ENCODE measurements at places on chromosomes 2 and 18.

GRCh38 chr18:66682855-66683322 lies 79.0 kb upstream of the CDH19 start:
- no peak for DNase-seq

GRCh38 chr2:40823478-40823877 lies 371.6 kb upstream of the SLC8A1 start:
- DNase-seq = no peak

DNA sequence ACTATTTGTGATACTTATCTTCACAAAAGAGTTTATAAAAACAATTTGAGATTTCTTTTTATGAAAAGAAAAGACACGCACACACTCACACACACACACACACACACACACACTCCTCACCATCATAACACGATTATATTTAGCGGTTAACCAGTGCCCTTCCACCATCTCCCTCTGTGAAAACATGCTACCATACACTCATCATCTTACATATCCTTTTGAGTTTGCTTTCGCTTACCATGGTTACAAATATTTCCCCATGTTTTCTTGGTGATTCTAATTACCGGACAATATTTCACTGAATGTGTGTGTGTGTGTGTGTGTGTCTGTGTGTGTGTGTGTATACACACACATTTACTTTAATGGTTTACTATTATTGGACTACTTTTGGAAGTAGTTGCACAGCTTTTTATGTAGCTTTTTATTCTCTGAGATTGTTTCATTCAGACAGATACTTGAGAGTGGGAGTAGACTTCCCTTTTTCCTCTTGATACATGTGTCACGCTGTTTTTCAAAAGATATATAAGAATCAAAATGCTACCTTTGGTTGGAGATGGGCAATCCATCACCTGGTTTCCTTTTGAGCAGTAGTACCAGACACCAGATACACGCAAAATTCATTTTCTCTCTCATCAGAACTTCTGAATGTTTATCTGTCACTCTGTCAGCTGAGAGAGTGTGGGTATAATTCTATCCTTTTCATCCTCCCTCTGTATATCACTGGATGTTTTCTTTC lies 138.1 kb downstream of the SETBP1 start:
- DNase-seq = no peak

- peak; percentile 32 for DNase-seq
Observed at GRCh38 chr2:234293973-234294372, 202.9 kb downstream of the ARL4C start.

GRCh38 chr2:187847245-187848208 lies 293.3 kb upstream of the TFPI start:
- DNase-seq = no peak

GRCh38 chr18:74840492-74841167 lies 243.0 kb downstream of the ZNF407 start:
- no peak for DNase-seq

DNA sequence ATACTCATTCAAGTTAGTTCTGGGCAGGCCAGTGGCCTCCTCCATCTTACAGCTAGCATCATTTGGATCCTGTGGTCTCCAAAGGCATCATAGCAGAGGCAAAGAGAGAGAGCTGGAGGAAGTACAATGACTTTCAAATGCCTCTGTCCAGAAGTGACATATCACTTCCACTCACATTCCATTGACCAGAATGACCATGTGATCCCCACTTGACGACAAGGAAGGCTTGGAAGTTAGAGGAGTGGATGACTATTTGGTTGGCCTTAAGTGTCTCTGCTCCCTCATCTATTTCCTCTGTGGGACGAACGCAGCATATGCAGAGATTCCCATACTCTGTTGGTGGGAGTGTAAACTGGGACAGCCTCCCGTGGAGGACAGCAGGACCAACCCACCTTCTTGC lies 27.8 kb upstream of the MLPH start:
- no peak for DNase-seq

- DNase-seq = no peak
Observed at GRCh38 chr2:178230396-178230795, 36.1 kb downstream of the OSBPL6 start.

DNA sequence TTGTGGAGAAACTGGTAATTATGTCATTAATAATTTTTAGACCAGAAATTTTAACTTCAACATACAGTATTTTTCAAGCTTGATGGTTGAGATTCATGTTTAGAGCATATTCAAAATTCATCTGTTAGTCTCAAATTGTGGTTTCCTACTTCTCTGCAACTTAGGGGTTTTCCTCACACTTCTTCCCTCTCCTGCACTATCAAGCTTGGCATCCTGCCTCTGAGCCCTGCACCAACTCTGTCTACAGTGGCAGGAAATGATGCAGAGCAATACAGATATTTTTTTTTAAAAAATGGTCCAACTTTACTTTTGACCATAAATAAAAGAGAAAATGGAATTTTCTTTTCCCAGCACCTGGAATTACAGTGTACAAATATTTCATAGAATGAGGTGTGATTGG lies 247.3 kb downstream of the NUP35 start:
- DNase-seq = no peak

DNA sequence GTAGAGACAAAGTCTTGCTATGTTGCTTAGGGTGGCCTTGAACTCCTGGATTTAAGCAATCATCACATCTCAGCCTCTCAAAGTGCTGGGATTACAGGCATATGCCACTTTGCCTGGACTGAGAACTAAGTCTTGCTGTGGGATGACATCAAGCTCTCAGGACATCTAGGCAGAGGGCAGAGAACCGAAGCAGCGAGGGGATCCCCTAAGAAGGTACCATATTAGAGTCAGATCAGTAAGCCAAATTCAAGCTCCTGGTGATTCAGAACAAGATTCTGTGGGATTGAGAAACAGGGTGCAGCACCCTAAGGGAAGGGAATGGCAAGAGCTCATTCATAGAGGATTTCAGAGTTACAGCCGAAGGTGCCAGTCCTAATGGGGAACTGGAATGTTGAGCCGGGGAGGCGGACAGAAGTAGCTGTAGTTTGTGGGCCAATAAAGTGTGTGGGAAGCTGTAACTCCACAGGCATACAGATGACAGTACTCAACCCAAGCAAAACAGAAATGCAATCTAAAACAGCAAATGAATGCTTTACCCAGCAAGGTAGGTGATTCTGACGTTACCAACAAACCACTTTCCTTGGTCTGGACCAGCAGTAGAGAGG lies 30.9 kb downstream of the EPHA4 start:
- DNase-seq = no peak

- DNase-seq = no peak
Observed at GRCh38 chr2:167771628-167772027, 475.8 kb downstream of the STK39 start.

Measured in WTC11 (cell line).